Renal cortex interstitium (tissue), 15 donors: ENCODE measurements at places on chromosomes 3 and 15.

GRCh38 chr3:66986406-66986805, 11.7 kb upstream of the KBTBD8 start:
- no peak for DNase-seq

- no peak for DNase-seq
Measured at GRCh38 chr3:34106379-34106778, 307.9 kb downstream of the PDCD6IP start.

DNA sequence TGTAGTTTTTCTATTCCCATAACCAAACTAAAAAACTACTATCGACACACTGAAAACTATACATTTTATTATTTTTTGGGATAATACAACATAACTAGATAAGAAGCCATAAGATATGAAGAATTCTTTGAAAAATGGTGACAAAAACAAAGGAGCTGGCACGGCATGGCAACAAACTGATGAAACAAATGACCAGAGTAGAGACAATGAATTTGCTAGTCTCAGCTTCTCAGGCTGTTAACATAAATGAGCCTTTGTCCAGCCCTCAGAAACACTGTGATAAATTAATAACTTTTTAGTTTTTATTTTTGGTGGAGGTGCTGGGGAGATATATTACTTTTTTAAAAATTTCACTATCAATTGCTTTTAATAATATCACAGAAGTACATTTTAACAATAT, 100.7 kb downstream of the SMARCC1 start:
- DNase-seq, result no peak

DNA sequence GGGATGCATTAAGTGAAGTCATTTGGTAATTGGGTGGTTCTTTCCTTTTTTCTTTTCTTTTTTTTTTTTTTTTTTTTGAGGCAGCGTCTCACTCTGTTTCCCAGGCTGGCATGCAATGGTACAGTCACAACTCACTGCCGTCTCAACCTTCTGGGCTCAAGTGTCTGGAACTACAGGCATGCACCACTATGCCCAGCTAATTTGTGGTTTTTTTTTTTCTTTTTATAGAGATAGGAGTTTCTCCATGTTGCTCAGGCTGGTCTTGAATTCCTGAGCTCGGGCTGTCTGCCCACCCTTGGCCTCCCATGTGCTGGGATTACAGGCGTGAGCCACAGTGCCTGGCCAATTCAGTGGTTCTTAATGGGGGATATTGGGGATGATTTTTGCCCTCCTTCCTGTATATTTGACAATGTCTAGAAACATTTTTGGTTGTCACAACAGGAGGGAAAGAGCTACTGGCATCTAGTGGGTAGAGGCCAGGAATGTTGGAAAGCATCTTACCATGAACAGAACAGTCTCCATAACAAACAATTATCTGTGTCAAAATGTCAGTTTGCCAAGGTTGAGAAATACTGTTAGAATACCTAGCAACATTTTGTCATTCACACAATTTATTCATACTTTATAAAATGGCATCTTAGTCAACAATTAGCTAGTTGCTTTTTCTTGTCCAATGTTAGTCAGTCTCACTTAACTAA, 79.4 kb upstream of the CNTN3 start:
- DNase-seq, result no peak

DNA sequence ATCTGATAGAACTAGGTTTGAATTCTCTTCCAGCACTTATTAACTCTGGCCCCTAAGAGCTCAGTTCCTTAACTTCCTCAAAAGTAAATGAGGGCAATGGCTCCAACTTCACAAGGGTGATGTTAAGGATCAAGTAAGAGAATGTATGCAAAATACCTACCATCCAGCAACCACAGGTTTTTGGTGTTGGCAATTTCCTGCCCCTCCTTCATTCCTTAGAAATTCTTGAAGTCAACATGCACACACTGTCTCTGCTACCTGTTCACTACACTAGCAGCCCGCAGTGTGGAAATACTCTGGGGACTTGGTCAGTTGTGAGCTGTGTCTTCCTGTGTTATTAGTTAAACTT, 5.0 kb downstream of the ZBED2 start:
- DNase-seq, result no peak

DNA sequence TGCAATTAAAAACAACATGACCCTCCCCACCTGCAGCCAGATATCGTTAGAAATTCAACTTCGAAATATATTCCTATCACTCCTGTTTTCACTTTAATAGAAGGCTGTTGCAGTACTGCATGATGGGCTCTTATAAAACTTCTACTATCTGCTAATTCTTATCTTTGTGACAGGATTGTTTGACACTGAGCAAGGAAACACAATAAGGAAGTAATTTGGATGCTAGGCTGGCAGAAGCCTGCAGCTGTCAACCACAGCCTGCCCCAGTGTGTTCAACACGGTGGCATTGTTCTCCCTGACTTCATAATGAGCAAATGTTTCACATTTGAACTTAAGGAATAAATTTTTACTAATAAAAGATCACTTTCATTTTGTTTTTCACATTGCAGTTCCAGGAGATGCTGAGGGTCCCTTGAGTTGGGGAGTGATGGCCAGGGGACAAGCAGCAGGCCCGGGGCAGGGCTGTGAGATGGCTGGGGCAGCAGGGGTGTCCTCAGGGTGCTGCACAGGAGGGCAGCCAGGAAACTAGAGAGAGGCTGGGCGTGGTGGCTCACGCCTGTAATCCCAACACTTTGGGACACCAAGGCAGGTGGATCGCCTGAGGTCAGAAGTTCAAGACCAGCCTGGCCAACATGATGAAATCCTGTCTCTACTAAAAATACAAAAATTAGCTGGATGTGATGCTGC, 64.8 kb upstream of the SEC61A1 start:
- no peak for DNase-seq

DNA sequence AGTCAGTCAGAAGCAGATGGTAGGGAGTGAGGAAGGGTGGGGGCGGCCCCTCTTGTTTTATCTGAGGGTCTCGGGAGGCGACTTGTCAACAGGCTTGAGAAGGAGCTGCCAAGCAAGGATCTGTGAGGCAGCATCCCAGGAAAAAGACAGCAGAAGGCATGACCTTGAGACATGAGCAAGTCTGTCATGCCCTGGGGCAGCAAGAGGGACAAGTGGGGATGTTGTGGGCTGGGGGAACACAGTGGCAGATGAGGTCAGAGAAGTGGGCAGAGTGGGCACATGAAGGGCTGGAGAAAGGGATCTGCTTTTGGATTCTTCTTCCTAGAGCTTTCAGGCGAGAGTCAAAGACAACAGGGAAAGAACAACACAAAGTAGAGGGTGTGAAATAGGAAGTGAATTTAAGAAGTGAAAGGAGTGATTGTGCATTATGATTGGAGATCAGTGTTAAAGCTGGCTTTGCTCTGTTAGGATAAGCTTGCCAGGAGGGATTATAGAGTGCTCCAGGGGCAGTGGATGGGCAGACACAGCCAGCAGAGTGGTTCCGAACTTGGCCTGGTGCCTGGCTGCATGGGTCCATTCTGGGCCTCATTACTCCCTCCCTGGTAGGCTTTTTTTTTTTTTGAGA, 73.3 kb downstream of the USP13 start:
- DNase-seq, result no peak

DNA sequence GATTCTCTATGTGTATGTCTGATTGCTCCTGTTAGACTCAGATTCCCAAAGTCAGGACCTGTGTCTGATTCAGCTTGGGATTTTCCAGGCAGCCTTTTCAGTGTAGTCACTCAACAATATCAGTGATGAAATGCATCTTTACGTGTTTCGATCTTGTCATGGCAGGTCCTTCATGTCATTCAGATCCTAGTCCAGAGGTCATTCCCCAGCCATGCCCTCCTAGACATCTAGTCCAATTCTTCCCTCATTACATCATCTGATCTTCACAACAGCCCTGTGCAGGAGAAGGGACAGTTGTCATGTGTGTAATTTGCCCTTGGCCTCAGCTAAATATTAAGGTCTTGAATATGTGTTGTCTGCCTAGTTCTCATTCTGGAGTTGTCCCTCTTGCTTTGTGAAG, 153.2 kb upstream of the NR2E3 start:
- DNase-seq, result no peak
